Astrocyte (in vitro differentiated cells and primary cell): ENCODE measurements at places on chromosomes 16 and 17. TPM values are rescaled to one million over a fixed set of nuclear protein-coding genes. Genes with fewer than 3 reads are reported as not detected.

The CIBAR2 gene
- total RNA-seq = not detected in 2 replicates

The PDILT gene
- total RNA-seq = not detected in 2 replicates

The MYL11 gene
- not detected in 2 replicates for total RNA-seq

The CACNG3 gene
- not detected in 2 replicates for total RNA-seq

The ADAMTS18 gene
- total RNA-seq = 0.17 and 2.5 TPM in 2 replicates

The ASGR1 gene
- 3.6 and 5.0 TPM in 2 replicates for total RNA-seq

The C1QTNF8 gene
- not detected in 2 replicates for total RNA-seq

The ADCY7 gene
- total RNA-seq = 30.3 and 33.7 TPM in 2 replicates

The SRCAP gene
- 48.2 and 50.4 TPM in 2 replicates for total RNA-seq

The ATP1B2 gene
- total RNA-seq = 0.65 and 0.89 TPM in 2 replicates

The FOXN1 gene
- total RNA-seq = not detected in 2 replicates

The NTN1 gene
- 8.6 and 9.8 TPM in 2 replicates for total RNA-seq
